H1 (cell line): ENCODE measurements at places on chromosomes 3 and 15. TPM values are rescaled to one million over a fixed set of nuclear protein-coding genes. Genes with fewer than 3 reads are reported as not detected.

The VEPH1 gene
- 9.1 and 12.0 TPM in 2 replicates for polyA plus RNA-seq

The GPR149 gene
- not detected in 2 replicates for polyA plus RNA-seq

The USP3 gene
- 10.0 and 16.2 TPM in 2 replicates for polyA plus RNA-seq

The PRKCD gene
- polyA plus RNA-seq = 23.9 and 27.0 TPM in 2 replicates

The KLF15 gene
- polyA plus RNA-seq = 15.7 and 27.1 TPM in 2 replicates

The MNS1 gene
- 0.33 and 0.57 TPM in 2 replicates for polyA plus RNA-seq

The NTRK3 gene
- 6.8 and 7.4 TPM in 2 replicates for polyA plus RNA-seq

The ZIC1 gene
- polyA plus RNA-seq = 0.80 and 3.6 TPM in 2 replicates

The TAGLN3 gene
- 6.3 and 6.9 TPM in 2 replicates for polyA plus RNA-seq

The DNAJA4 gene
- polyA plus RNA-seq = 5.1 and 6.2 TPM in 2 replicates

The GREM1 gene
- 0.12 and 0.33 TPM in 2 replicates for polyA plus RNA-seq

The PARP15 gene
- 0.33 and 0.45 TPM in 2 replicates for polyA plus RNA-seq

The ARL8B gene
- polyA plus RNA-seq = 10.8 and 14.5 TPM in 2 replicates

The MESP2 gene
- polyA plus RNA-seq = 0.80 and 1.6 TPM in 2 replicates

The GHRL gene
- polyA plus RNA-seq = 0.06 and 0.32 TPM in 2 replicates

The BTLA gene
- not detected in 2 replicates for polyA plus RNA-seq

The ISLR gene
- polyA plus RNA-seq = 0.29 and 0.82 TPM in 2 replicates

The TLR9 gene
- polyA plus RNA-seq = 0.05 and 0.06 TPM in 2 replicates

The FBXO40 gene
- 0.03 and 0.05 TPM in 2 replicates for polyA plus RNA-seq

The STAG1 gene
- 2.2 and 4.6 TPM in 2 replicates for polyA plus RNA-seq

The SLC28A1 gene
- 0.03 and 0.09 TPM in 2 replicates for polyA plus RNA-seq

The AP3B2 gene
- 21.8 and 23.2 TPM in 2 replicates for polyA plus RNA-seq

The SLCO2A1 gene
- 2.3 and 4.1 TPM in 2 replicates for polyA plus RNA-seq

The RHOV gene
- polyA plus RNA-seq = 1.5 and 2.2 TPM in 2 replicates

The UPK1B gene
- 0.41 and 0.68 TPM in 2 replicates for polyA plus RNA-seq

The LIPH gene
- polyA plus RNA-seq = 0.06 and 0.08 TPM in 2 replicates

The SHF gene
- polyA plus RNA-seq = 13.1 and 16.0 TPM in 2 replicates

The CPNE9 gene
- polyA plus RNA-seq = 6.0 and 7.1 TPM in 2 replicates

The SCG5 gene
- 11.4 and 18.7 TPM in 2 replicates for polyA plus RNA-seq

The NAALADL2 gene
- 0.12 and 0.30 TPM in 2 replicates for polyA plus RNA-seq

The CCRL2 gene
- not detected in 2 replicates for polyA plus RNA-seq

The ATP13A5 gene
- polyA plus RNA-seq = not detected in 2 replicates

The CCDC191 gene
- polyA plus RNA-seq = 0.42 and 0.65 TPM in 2 replicates

The GOLGA8J gene
- not detected in 2 replicates for polyA plus RNA-seq

The TM4SF1 gene
- 0.85 and 1.3 TPM in 2 replicates for polyA plus RNA-seq

The PML gene
- 14.9 and 30.4 TPM in 2 replicates for polyA plus RNA-seq

The PRC1 gene
- 158 and 181 TPM in 2 replicates for polyA plus RNA-seq

The LDHAL6B gene
- not detected in 2 replicates for polyA plus RNA-seq

The NMB gene
- 13.6 and 13.7 TPM in 2 replicates for polyA plus RNA-seq

The TP63 gene
- polyA plus RNA-seq = not detected in 2 replicates
